ENCODE measurements at places on chromosomes 11 and 22. TPM values are rescaled to one million over a fixed set of nuclear protein-coding genes. Genes with fewer than 3 reads are reported as not detected.

Gene PSMA1
- 190 TPM for total RNA-seq

DNA sequence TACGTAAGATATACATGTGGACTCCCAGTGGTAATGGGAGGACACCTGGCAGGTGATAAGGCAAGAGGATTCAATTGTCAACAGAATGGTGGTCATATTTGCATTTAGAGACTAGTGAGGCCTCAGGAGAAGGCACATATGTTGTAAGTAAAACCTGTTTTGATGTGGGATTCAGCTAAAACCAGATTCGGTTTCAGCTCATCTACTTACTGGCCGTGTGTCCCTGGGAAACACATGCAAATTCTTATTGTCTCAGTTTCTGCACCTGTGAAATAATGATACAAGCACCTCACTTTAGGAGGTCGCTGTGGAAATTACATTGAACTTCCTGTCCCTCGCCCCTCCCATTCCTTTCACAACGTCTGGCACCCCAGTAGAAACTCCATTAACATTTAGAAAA is 78.9 kb upstream of the FIBIN start:
- DNase-seq = no peak

Gene KDM4E
- total RNA-seq = not detected

- no peak for DNase-seq
These were observed 6.0 kb upstream of the OR52B6 start for GRCh38 chr11:5574654-5575053.

Gene SMCO4
- total RNA-seq = 23.1 TPM

DNA sequence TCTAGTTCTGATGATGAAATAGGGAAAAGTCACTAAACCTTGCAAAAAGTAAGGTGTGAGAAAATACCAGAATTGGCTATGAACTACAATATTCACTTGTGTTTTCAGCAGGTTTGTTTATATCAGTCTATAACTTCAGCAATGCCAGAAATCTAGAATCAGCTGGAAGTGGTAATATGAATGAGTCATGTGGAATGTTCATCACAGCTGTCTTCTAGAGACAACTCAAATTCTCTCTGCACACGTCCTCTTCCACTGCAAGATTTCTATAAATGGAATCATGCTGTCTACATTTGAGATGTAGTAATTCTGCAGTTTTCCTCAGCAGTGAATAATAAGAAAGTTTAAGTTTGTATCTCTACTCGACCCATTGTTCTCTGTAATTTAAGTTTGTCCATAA is 89.9 kb downstream of the OR4A15 start:
- DNase-seq = no peak
